Kidney (tissue), 22 donors: ENCODE measurements at places on chromosomes 3 and 15. TPM values are rescaled to one million over a fixed set of nuclear protein-coding genes. Genes with fewer than 3 reads are reported as not detected.

The TPRG1 gene
- 2.7 TPM for total RNA-seq

The HAUS2 gene
- total RNA-seq: 17.4 TPM

The SAMMSON gene
- 0.98 TPM for total RNA-seq

The TMEM158 gene
- total RNA-seq: 5.1 TPM

The LRRC49 gene
- total RNA-seq: 14.2 TPM

The PLA2G4B gene
- total RNA-seq: 8.3 TPM

The PLSCR4 gene
- total RNA-seq: 33.0 TPM

- H3K27me3 ChIP-seq: no peaks in the 10 kb centered on the region
- no peaks in the 10 kb centered on the region for H3K36me3 ChIP-seq
- no peak overlapping the region for H3K27ac ChIP-seq
- H3K4me1 ChIP-seq: no peaks in the 10 kb centered on the region
Measured at GRCh38 chr3:7754653-7755441, 746.8 kb upstream of the LMCD1 start.

DNA sequence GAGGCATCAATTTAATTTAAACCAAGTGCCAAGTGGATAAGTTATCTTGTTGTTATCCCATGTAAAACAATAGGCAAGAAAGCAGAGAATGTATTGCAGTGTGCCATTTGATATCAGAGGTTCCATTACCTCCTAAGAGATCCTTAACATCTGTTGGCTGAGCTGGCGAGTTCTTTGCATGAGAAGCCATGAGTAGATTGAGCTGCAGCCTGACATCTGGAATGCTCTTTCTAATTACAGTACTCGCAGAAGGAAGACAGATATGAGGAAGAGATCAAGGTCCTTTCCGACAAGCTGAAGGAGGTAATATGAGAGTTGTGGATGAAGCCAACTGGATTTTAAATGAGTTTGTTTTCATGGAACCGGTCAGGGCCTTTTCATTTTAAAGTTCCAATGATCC lies 19.4 kb downstream of the TPM1 start:
- H3K36me3 ChIP-seq: peaks cover 57% of the 10 kb centered on the region
- H3K4me3 ChIP-seq: no peak overlapping the region
- H3K27me3 ChIP-seq: no peaks in the 10 kb centered on the region
- H3K4me1 ChIP-seq: no peaks in the 10 kb centered on the region
- no peak for DNase-seq

- DNase-seq: no peak
- H3K36me3 ChIP-seq: no peaks in the 10 kb centered on the region
- peaks cover 20% of the 10 kb centered on the region for H3K4me1 ChIP-seq
- peak overlapping the region; percentile 11 for H3K4me3 ChIP-seq
- no peak overlapping the region for H3K27ac ChIP-seq
Measured at GRCh38 chr3:171457607-171458061, 2.6 kb downstream of the TNIK start.

DNA sequence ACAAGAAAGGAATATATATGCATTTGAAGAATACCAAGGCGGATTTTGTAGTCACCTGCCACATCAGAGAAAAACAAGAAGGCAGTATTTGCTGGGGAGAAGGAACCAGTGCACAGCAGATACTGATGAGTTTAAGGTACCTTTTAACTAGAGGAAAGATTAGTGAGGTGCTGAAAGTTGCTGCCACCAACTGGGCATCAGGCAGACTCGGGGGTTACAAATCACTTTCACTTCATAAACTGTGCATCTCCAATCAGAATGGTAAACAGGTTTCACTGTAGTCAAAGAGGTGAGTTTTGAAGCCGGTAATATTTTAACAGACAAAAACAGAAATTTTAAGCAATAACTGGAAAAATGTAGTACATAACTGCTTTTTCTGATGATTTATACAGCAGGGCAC lies 4.1 kb downstream of the FBN1 start:
- no peaks in the 10 kb centered on the region for H3K27me3 ChIP-seq
- H3K27ac ChIP-seq: no peak overlapping the region
- H3K36me3 ChIP-seq: no peaks in the 10 kb centered on the region
- no peak overlapping the region for H3K4me3 ChIP-seq
- no peaks in the 10 kb centered on the region for H3K4me1 ChIP-seq

DNA sequence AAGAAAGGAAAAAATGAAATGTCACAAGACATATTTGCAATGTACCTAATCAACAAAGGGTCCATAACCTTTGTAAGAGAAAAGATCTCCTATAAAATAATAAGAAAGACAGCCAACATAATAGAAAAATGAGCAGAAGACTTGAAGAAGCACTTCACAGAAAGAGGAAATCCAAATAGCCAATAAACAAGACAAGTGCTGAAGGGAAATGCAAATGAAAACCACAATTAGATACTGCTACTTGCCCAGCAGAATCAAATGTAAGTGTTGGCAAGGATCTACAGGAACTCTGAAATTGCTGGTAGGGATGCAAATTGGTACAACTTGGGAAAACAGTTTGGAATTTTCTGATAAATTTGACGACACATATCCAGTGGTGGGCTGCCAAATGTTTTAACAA lies 15.1 kb upstream of the TOPAZ1 start:
- H3K27ac ChIP-seq: no peak overlapping the region
- H3K27me3 ChIP-seq: no peaks in the 10 kb centered on the region
- H3K4me1 ChIP-seq: no peaks in the 10 kb centered on the region

GRCh38 chr15:75718328-75718727 lies 5.7 kb upstream of the CSPG4 start:
- no peak overlapping the region for H3K27ac ChIP-seq
- no peak for DNase-seq
- no peaks in the 10 kb centered on the region for H3K27me3 ChIP-seq
- H3K4me3 ChIP-seq: no peak overlapping the region
- no peaks in the 10 kb centered on the region for H3K36me3 ChIP-seq

DNA sequence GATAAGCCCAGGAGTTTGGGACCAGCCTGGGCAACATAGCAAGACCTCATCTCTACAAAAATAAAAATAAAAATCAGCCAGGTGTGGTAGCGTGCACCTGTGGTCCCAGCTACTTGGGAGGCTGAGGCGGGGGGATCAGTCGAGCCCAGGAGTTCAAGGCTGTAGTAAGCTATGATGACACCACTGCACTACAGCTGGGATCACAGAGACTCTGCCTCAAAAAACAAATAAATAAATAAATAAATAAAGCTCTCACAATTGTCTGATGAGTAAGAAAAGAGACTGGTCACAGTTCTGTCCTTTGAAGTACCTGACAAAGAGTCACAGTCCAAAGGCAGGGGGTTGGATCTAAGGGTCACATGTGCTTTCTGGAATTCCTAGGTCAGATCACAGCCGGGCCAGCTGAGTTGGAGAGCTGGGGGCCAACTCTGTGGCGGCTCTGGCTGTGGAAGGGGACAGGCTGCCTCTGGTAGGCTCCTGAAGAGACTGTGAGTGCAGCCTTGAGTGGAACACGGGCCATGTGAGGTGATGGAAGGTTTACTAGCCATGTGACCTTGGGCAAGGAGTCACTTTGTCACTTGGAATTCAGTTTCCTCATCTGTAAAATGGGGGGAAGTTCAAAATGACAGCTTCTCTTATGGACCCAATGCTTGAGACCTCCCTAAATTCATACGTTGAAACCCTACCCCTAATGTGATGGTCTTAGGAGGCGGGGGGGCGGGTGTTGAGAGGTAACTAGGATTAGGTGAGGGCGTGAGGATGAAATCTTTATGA lies 47.2 kb downstream of the WHAMM start:
- no peak overlapping the region for H3K4me3 ChIP-seq
- H3K36me3 ChIP-seq: no peaks in the 10 kb centered on the region
- no peak for DNase-seq
- no peaks in the 10 kb centered on the region for H3K4me1 ChIP-seq
- no peaks in the 10 kb centered on the region for H3K27me3 ChIP-seq
